ENCODE measurements at places on chromosomes 6 and 20.

DNA sequence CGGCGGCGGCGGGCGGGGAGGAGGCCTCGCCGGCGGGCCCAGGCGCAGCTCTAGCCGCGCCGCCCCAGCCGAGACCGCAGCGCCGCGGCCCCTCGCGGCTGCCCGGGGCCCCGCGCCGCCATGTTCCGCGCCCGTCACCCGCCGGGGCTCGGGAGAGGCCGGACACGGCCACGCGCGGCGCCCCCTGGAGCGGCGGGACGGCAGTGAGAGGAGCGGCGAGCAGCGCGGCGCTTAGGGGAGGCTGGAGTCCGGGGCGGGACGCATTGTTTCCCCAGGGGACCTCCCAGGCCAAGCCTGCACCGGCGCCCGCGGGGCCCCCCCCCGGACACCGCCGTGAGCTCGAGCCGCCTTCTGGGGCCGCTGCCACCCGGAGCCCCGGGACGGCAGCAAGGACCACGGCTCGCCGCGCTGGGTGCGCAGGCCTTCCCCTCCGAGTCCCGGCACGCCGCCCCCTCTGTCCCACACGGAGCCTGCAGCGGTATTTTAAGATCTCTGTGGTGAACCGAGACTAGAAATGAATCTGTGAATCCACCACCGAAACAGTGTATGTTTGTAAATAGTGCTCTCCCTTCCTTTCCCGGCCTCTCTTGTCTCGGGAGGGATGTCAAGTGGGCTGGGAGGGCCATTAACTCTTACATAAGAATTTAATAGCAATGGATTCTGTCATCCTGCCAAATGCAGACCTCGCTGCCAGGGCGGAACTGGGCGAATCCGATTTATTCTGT is 424 bp upstream of the KIF13A start:
- DNase-seq = no peak

- no peak for DNase-seq
These were observed 64.2 kb upstream of the AKIRIN2 start for GRCh38 chr6:87766211-87766610.

DNA sequence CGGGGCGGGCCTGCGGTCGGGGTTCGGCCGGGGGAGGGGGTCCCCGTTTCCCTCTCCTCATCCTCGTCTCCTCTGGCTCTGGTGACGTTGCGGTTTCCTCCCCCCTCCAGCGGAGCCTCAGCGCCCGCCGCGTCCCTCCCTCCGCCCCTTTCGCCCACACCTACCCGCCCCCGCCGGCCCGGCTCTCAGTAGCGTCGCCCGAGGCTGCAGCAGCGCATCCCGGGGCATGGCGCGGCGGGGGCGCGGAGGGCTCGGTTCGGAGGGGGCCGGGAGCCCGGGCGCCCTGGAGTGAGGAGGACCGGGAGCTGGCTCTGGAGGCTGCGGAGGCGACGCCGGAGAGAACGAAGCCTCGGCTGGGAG is at the start of gene DSE:
DSE (plus strand) TSS at position 188 of the 360 bp plus-strand sequence. CDS start 28,304 bp downstream, outside the sequence.
- no peak for DNase-seq

DNA sequence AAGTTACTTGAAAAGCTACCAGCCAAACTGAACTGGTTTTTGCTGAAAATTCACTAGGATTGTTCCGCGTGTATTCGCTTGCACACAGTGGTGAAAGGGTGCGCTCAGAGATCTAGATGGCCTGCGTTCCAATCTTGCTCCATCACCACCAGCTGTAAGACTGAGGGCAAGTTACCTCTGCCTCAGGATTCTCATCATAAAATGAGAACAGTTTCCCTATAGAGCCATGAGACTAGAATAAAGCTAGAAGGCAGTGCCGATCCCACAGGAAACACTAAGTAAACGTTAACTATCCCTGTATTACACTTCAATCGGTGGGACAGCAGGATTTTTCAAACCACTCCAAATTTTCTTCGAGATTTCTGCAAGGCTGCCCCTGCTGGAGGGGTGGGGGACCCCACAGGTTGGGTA is 838 bp downstream of the AHCY start:
- no peak for DNase-seq

GRCh38 chr6:43702534-43703440 is 15.2 kb upstream of the MRPS18A start:
- DNase-seq = no peak

- no peak for DNase-seq
These were observed 15.1 kb downstream of the E2F3 start for GRCh38 chr6:20416567-20417345.

GRCh38 chr6:20746024-20746423 is 211.8 kb downstream of the CDKAL1 start:
- no peak for DNase-seq

DNA sequence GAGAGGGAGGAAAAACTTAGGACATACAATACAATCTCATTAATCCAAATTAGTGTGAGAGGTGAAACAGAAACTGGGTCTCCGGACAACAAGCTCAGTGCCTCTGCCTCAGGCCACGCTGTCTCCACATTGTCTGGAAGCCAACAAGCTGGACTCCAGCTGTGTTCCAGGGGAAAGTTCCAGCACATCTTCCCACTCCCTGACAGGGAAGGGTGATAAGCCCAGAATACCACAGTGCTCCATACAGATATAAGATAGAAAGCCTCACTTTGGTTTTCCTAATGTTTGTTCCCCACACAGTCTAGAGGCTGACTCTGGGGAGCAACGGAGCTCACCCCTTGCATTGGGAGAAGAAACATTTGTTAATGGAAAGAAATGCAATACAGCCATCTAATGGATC is 117.1 kb upstream of the SPTLC3 start:
- no peak for DNase-seq

GRCh38 chr6:167094820-167095637 is 27.9 kb upstream of the CCR6 start:
- no peak for DNase-seq

- no peak for DNase-seq
These were observed 108.6 kb downstream of the ESR1 start for GRCh38 chr6:151916075-151916474.

DNA sequence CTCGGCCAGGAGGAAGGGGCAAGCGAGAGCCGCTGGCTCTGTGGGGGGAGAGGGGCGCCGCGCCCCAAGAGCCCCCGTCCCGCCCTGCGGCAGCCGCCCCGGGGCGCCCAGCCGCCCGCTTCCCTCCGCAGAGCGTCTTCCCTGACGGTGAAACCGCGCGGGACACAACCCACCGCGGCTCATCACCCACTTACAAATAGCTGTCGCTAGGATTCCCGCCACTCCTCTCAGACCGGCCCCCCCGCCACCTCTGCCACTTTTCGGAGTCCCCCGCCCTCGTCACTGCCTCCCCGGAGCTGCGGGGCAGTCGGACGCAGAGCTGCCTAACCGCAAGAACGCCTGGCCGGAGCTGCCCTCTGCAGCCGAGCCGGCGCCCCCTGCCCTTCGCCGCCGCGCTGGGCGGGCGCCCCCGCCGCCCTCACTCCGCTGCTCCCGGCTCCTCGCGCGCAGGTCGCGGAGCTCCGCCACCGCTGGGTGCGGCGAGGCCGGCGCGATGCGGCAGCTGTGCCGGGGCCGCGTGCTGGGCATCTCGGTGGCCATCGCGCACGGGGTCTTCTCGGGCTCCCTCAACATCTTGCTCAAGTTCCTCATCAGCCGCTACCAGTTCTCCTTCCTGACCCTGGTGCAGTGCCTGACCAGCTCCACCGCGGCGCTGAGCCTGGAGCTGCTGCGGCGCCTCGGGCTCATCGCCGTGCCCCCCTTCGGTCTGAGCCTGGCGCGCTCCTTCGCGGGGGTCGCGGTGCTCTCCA is at the start of gene SLC35D3:
SLC35D3 (plus strand) TSS at position 366 of the 749 bp plus-strand sequence; CDS start at position 494, 128 bp downstream.
- no peak for DNase-seq

GRCh38 chr6:8845690-8846089 is 410.3 kb upstream of the SLC35B3 start:
- DNase-seq = no peak

- no peak for DNase-seq
These were observed 187.2 kb downstream of the FOXC1 start for GRCh38 chr6:1796706-1797529.

All from activated CD4-positive, CD25-positive, alpha-beta regulatory T cell treated with anti-CD3 and anti-CD28 coated beads, Interleukin-2, amount 50 U/mL, for 16 hours (primary cell).